ENCODE measurements at places on chromosomes 2 and 18.

- DNase-seq: no peak
Measured at GRCh38 chr2:10309286-10309685, 6.6 kb downstream of the HPCAL1 start.

- DNase-seq: no peak
Measured at GRCh38 chr2:196925768-196926561, 542 bp downstream of the PGAP1 start.

DNA sequence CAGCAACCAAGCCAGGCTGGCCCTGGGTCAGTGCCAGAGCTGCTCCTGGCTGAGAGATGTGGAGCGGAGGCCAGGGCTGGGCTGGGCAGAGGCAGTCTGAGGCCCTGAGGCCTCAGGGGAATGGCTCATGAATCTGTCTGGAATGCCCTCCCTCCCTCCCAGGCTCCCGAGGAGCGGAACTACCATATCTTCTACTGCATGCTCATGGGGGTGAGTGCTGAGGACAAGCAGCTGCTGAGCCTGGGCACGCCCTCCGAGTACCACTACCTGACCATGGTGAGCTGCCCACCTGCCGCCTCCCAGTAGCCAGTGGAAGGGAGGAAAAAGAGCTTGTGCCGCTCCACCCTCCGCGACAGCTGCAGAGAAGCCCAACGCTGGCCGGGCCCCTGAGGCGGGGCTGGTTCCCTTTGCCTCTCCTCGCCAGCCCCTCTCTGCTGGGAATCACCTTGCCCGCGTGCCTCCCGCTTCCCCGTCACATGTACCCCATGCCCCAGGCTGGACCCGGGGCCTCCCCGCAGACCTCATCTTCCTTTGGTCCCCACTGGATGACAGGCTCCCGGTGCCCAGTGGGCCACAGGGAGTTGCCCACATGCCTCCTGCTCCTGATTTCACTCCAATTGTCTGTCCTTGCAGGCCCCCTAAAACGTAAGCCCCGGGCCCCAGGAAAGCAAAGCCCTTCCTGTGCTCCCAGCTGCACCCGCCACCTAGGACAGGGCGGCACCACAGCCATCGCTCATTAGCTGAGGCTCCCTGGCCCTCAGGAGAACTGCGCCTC is 41.1 kb downstream of the MYO7B start:
- no peak for DNase-seq

- no peak for DNase-seq
Measured at GRCh38 chr18:8381821-8382459, 227.3 kb upstream of the RAB12 start.

- DNase-seq: no peak
Measured at GRCh38 chr2:230602562-230603230, 109.9 kb upstream of the CAB39 start.

- DNase-seq: no peak
Measured at GRCh38 chr18:37524498-37525261, 40.9 kb downstream of the CELF4 start.

DNA sequence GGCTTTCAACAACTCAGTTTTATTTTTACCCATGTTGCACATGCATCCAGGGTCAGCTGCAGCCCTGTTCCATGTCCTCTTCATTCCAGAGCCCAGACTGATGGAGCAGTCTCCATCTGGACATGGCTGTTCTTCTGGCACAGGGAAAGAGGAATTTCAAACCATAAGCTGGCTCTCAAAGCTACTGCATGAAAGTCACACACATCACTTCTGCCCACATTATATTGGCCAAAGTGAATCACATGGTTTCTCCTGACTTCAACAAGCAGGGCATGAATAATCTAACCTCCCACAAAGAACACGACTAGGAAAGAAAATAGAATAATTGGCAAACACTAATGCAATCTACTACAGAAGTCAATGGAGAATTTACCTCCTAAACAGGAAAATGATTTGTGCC is 94.2 kb downstream of the FTCDNL1 start:
- no peak for DNase-seq

GRCh38 chr2:220676695-220677094 is 895.4 kb downstream of the EPHA4 start:
- no peak for DNase-seq

GRCh38 chr2:241000831-241001321 is 2.5 kb downstream of the SNED1 start:
- DNase-seq: no peak

- no peak for DNase-seq
Measured at GRCh38 chr2:241848761-241849615, 9.7 kb downstream of the PDCD1 start.

DNA sequence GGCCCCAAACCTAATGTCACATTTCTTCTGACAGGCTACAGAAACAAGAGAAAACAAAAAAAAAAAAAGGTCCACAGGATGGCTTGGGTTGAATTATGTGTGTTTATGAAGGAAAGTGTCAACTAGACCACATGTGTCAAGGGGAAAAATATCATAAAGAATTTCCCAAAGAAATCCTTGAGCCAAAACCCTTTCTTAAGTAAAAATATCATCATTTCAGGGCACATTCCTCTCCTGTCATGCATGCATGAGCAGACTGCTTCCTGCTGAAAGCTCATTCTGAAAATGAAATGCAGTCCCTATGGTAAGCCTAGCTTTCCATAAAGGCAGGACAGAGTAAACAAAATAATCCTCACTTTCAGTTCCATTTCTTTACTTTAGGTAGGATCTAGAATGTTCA is 85.7 kb upstream of the RBBP8 start:
- no peak for DNase-seq

DNA sequence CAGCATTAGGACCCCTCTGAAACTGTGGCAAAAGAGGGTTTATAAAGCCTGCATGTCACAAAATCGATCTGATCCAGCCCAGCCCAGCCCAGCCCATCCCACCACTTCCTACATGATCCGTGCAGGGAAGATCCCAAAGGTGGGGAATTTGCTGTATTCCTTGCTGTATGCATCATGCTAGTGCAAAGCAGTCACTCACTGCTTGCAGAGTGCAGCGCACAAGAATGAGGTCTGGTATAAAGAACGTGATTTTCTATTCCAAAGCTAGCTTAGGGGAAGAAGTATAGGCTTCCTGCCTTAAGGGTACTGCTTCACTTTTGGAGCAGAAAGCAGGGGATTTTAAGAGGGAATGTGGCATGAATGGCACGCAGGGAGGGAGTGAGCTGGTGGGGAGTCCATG is 18.9 kb upstream of the SERPINB11 start:
- no peak for DNase-seq

GRCh38 chr18:32674491-32674890 is 98.3 kb downstream of the KLHL14 start:
- DNase-seq: no peak

GRCh38 chr2:29235411-29235810 is 120.2 kb downstream of the CLIP4 start:
- DNase-seq: no peak

- DNase-seq: no peak
Measured at GRCh38 chr2:12087671-12088380, 341.4 kb downstream of the LPIN1 start.

- no peak for DNase-seq
Measured at GRCh38 chr2:193891023-193891422, 1696.3 kb upstream of the TMEFF2 start.

- DNase-seq: no peak
Measured at GRCh38 chr2:40094451-40094850, 315.4 kb upstream of the THUMPD2 start.

GRCh38 chr2:113190871-113191270 is 17.1 kb downstream of the PSD4 start:
- no peak for DNase-seq

DNA sequence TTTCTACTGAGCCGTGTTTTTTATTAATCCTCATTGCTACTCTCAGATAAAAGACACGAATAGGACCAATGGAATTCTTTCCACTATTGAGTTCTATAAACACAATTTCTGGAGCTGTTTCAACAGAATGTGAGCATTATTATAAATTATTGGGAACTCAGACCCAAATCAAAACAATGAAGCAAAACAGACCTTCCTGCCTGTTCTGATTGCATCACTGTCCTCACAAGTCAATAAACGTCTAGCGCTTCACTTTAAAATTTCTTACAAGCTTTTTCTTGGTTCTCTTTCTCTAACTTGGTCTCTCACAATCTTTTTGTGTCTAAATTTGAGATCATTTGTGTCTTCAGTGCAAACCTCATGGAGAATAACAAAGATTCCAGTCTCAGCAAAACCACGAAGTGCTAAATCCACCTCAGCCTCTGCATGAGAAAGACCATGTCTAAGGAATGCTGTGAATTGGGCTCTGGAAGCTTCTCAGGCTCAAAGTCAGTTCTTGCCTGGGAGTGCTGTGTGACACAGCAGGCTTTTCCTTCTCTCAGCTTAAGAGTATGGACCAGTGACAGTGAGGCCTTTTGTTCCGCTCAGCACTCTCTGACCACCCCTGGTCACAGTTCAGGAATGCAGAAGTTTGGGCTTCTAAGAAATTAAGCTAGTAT is 22.8 kb downstream of the ARHGAP28 start:
- DNase-seq: peak; percentile 91

GRCh38 chr18:79964330-79965118 is at the start of gene HSBP1L1:
Gene HSBP1L1, plus strand, starts transcription at chr18:79964643. Its CDS starts 93 bp downstream, at chr18:79964736.
- DNase-seq: no peak

DNA sequence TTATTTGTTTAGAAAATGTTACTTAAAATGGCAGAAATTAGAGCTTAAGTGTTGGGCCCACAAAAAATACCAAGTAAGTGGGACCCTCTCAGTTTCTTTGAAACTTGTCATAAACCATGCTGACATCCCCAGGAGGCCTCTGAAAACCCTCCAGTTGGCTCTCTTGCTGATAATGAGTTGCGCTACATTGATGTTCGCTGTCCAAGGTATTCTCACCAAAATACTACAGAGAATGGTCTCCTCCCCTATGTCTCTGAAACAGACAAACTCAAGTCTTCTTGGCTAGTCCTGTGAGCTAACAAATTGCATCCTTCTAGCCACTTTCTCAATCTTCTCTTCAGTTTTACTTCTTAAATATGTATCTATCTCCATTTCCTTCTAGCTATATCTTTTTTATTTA is 669.4 kb downstream of the IRS1 start:
- DNase-seq: no peak

DNA sequence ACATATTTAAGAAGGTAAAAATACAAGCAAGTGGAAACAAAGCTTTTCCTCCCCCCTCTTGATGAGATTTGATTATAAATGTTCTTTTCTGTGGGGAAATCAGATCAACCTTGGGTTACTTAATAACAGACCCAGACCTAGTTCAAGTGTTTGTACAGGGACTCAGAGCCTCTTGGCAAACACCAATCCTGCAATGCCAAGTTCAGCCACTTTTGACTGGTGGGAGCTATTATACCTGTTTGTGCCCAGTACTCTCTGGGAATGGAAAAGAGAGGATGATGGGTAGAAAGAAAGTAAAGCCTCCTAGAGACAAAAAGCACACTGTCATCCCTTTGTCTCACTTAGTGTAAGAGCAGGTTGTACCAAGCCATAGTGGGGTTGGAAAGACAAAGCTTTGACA is 63.8 kb upstream of the EPHA4 start:
- no peak for DNase-seq

GRCh38 chr2:148978706-148979105 is 59.8 kb upstream of the LYPD6B start:
- DNase-seq: no peak

DNA sequence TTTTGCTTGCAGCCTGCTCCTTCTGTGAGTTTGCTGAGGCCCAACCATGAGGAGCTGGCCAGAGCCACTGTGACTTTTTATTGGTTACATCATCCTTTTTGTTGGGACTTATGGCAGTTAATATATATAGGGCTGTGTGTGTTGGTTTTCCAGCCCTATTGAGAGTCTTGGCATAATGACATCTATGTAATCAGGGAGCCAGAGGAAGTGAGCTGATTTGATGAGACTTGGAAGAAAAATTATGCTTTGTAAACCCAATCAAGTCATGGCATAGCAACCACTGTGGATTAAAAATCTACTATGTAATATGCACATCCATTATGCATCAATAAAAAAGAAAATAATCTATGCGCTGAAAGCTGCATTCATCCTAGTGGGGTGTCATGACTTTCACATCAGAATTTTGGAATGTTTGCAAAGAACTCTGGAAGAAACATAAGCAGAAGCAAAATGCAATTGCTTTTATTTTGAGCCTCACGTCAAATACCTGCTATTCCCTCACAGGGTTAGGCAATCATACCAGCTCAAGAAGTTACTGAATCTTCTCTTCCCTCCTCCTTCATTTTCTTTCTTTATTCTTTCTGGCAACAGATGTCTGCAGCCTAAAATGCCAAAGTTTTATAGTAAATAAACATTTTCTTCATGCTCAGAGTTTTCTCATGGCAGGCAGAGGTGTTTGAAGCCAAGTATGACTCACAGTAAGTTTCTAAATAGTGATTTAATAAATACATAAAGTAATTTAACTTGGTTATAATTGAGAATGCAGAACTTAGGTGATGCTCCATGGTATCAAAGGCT is 308.5 kb downstream of the KCNS3 start:
- DNase-seq: no peak

GRCh38 chr2:157336137-157337010 is 10.8 kb upstream of the ERMN start:
- no peak for DNase-seq

DNA sequence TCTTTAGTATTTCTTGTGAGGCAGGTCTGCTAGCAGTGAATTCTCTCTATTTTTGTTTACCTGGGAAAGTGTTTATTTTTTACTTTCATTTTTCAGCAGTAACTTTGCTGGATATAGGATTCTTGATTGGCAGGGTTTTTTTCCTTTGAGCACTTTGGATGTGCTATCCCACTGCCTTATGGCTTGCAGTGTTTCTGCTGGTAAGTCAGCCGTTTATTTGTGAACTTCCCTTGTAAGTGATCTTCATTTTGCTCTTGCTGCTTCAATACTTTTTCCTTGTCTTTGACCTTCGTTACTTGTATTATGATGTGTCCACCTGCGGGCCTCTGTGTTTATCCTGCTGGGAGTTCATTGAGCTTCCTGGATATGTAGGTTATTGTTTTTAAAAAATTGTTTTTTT is 54.7 kb downstream of the SLC66A2 start:
- no peak for DNase-seq

GRCh38 chr18:36355511-36355910 is 58.0 kb downstream of the FHOD3 start:
- no peak for DNase-seq

DNA sequence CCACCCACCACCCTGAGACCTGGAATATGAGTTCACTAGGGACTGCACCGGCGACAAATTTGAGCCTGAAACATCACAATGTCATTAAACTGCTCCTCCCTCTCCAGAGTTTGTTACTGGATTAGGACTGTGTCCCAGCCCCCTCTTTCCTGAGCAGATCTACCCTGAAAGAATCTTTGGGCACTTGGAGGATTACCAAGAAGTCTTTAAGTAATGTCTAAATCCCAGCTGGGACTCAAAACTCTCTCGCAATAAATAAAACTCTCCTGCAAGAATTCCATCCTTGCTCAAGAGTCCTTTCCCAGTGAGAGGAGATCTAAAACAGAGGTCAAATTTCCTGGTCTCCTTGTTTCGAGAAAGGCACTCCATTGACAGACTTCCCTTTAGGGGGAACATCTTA is 20.9 kb downstream of the GKN2 start:
- no peak for DNase-seq

GRCh38 chr2:230203110-230203676 is 16.6 kb downstream of the SP110 start:
- DNase-seq: no peak
